A172 (cell line): ENCODE measurements at places on chromosomes 1 and 21. TPM values are rescaled to one million over a fixed set of nuclear protein-coding genes. Genes with fewer than 3 reads are reported as not detected.
A peak's percentile ranks its signal among the peaks of the same experiment; 100 is the strongest.

MPL gene
- not detected in 2 replicates for total RNA-seq

ASAP3 gene
- total RNA-seq: 19.7 and 19.9 TPM in 2 replicates

DESI2 gene
- 109 and 133 TPM in 2 replicates for total RNA-seq

DCST1 gene
- not detected in 2 replicates for total RNA-seq

CELSR2 gene
- 10.3 and 14.9 TPM in 2 replicates for total RNA-seq

PTGS2 gene
- total RNA-seq: not detected in 2 replicates

GJA8 gene
- total RNA-seq: not detected in 2 replicates

PHC2 gene
- total RNA-seq: 45.7 and 62.0 TPM in 2 replicates

RAB7B gene
- total RNA-seq: 0.29 TPM in 2 replicates

ODF2L gene
- 17.1 and 19.6 TPM in 2 replicates for total RNA-seq

CR1L gene
- total RNA-seq: not detected in 2 replicates

MYBPH gene
- total RNA-seq: 0.36 and 0.38 TPM in 2 replicates

IL19 gene
- total RNA-seq: not detected in 2 replicates

REN gene
- total RNA-seq: 0.62 TPM in 1 of 2 replicates, not detected in the other

DNA sequence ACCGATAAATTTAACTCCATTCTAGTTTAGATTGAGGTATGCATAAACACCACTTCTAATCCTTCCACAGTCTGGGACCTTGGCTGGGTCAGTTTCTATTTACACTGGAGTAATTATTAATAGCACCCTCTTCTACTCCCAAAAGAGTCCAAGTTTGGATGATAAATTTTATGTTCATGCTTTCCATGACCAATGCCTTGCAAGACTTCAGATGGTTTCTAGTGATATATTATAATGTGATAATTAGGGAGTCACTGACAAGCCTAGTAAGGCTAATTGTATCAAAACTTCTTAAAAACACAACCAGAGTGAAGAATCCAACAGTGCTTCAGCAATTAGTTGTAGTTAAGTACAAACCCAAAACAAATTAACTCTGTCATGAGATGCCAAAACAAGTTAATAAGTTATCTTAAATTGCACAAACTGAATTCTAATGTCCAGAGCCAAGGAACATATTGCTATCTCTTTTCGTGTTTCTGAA is 489.6 kb downstream of the TTLL7 start:
- no peak for DNase-seq

GRCh38 chr1:240608707-240609106 is 3.2 kb downstream of the GREM2 start:
- DNase-seq: peak; percentile 72

- no peak for DNase-seq
These were observed 37.2 kb downstream of the EGLN1 start for GRCh38 chr1:231384696-231385415.

DNA sequence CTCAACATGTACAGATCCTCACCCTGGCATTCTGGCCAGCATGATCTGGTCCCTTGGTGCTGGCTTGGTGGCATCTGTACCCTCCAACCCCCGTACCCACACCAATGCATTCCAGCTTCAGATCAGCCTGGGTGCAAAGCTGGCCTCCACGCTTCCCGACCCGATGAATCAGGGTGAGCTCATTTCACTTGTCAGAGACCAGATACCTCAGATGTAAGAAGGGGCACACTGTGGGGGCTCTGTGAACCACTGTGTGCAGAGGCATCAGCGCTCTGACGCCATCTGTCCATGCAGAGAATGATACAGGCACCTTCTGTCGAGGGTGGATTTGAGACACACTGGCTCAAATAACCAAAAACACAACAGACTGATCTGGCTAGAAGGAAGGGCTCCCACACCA is 76.6 kb downstream of the DMRTB1 start:
- DNase-seq: no peak

GRCh38 chr1:185668013-185668412 is 66.2 kb upstream of the HMCN1 start:
- no peak for DNase-seq

- no peak for DNase-seq
These were observed 871 bp upstream of the PSMA5 start for GRCh38 chr1:109427171-109427467.

DNA sequence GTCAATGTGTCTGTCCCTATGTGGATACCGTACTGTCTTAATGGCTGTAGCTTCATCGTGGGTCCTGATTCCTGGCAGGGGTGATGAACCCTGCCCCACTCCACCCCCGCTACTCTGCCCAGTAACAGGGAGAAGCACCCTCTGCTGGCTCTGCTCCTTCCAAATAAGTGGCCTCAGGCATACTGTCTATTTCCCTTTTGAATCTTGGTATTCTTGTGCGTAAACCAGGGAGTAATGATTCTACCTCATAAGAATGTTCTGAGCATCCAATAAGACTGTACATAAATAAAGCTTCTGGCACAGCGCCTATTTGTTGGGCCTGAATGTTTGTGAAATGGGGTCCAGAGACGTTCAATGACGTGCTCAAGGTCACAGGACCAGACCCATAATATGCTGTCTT is 35.2 kb upstream of the CTPS1 start:
- DNase-seq: no peak

- peak; percentile 68 for DNase-seq
These were observed 1.7 kb upstream of the SORT1 start for GRCh38 chr1:109399326-109399957.

- DNase-seq: no peak
These were observed 3.2 kb upstream of the THEMIS2 start for GRCh38 chr1:27868932-27869718.

DNA sequence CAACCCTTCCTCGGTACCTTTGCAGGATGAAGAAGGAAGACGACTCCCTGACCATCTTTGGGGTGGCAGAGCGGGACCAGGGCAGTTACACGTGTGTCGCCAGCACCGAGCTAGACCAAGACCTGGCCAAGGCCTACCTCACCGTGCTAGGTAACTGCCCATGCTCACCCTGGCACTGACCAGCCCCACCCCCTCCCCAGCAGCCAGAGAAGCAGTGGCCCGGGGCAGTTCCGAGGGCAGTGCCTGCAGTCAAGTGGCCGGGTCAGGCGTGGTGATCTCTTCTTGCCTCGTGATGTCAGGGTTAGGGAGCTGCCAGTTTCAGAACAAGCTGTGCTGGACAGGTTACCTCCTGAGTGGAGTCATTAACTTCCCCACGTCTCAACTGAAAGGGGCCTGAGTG is 66.4 kb upstream of the CNTN2 start:
- DNase-seq: no peak

GRCh38 chr21:31752967-31753366 is 21.0 kb upstream of the SCAF4 start:
- DNase-seq: no peak

- DNase-seq: no peak
These were observed 2.9 kb downstream of the EIF2D start for GRCh38 chr1:206609229-206609991.

GRCh38 chr21:16420031-16420724 is 690.4 kb downstream of the USP25 start:
- peak; percentile 70 for DNase-seq

DNA sequence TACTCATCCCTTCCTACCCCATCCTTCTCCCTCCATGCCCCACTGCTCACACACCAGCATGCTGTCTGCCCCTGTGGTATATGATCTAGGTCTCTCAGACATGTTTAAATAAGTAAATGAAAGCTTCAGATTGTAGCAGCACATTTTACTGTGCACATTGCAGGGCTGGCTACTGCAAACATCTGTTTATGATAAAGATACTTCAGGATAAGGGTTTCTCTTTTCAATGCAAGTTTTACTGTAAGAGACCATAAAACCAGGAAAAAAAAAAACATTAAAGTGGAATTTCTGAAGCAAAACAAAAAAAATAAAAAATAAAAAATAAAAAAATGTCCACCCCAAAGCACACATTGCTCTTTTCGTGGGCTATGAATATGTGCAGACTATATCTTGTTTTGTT is 184.4 kb downstream of the USH2A start:
- DNase-seq: no peak

DNA sequence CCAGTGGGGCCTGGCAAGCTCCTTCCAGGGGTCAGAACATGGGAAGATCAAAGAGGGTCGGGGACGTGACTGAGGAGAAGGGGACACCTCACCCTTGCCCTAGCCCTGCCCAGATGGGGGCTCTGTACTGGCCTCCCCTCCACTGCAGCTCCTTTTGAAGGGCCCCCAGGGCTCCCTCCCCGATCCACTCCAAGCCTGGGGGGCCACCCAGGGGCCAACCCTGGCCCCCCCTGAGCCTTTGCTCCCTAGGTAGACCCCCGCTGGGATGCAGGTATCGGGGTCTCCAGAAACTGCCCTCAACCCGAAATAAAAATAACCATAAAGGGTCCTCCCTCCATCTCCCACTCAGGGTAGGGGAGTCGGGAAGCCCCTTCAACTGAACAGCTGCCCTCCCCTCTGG is 37.4 kb upstream of the FAM131C start:
- DNase-seq: no peak

DNA sequence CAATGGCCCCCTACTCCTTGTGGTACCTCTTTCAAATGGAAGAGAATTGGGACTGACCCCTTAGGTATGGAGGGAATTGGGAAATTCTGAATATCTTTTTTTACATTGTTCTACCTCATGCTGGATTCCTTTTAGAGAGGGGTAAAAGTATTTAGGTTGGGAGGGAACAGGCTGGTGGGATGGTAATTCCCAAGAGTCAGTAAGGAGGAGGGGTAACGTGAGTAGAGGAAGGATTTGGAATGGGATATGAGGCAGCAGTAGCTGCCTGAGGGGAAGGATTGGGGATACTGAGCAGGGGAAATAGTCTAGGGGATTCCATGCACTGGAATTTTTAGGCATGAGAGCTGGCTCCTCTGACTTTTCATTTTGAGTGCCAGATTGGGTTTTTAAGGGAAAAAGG is 3.8 kb upstream of the AADACL3 start:
- no peak for DNase-seq

DNA sequence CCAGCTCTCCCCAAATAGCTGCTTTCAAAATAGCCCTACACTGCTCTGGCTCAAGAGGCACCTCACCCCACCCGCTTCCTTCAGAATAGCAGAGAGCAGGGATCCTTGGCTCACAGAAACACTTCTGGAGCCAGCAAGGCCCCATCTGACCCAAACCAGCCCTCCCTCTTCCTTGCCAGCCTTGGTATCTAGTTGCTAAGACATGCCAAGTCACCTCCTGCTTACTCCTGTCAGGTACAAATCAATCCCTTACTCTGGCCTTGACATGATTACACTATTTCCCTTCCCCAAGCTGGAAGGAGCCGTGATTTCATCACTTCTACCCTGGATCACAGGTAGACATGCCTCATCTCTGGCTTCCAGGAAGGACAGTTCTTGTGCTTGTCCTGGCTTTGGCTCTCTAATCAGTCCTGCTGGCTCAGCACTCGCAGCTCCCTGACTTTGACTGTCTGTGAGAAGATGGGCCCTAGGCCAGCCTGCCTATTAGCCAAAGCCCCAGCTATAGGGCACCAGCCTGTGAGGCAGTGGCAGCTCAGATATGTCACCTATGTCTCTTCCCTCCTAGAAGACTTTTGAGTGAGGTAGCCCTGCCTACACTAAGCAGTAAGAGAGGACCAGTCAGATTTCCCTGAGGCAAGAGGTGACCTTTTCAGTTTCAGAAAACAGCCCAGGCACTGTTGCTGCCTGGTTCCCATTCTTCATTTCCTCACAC is 8.9 kb upstream of the MUTYH start:
- no peak for DNase-seq

- DNase-seq: no peak
These were observed 168.8 kb downstream of the ZSCAN20 start for GRCh38 chr1:33641104-33641830.

DNA sequence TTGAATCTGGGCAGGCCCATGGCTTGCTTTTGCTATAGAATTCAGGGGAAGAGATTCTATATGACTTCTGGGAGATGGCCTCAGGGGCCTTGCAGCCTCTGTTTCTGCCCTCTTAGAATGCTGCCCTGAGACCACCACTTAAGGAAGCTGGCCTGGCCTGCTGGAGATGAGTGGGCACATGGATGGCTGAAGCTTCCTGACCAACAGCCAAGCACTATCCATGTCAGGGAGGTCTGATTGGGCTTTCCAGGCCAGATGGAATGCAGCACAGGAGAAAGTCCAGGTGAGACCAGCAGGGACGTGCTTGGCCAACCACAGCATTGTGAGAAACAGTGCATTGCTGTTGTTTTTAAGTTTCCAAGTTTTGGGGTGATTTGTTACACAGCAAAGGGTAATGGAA is 308.1 kb downstream of the PTPRU start:
- no peak for DNase-seq

- DNase-seq: no peak
These were observed 2.8 kb downstream of the RFX5 start for GRCh38 chr1:151344291-151344690.

- DNase-seq: no peak
These were observed 34.1 kb upstream of the ARHGEF16 start for GRCh38 chr1:3420218-3420951.

- DNase-seq: peak; percentile 44
These were observed 3.0 kb downstream of the OLFML3 start for GRCh38 chr1:113981962-113982931.

GRCh38 chr1:246860401-246860800 is 71.3 kb downstream of the AHCTF1 start:
- DNase-seq: no peak

GRCh38 chr1:111561328-111561727 is 57.9 kb upstream of the ADORA3 start:
- DNase-seq: no peak

DNA sequence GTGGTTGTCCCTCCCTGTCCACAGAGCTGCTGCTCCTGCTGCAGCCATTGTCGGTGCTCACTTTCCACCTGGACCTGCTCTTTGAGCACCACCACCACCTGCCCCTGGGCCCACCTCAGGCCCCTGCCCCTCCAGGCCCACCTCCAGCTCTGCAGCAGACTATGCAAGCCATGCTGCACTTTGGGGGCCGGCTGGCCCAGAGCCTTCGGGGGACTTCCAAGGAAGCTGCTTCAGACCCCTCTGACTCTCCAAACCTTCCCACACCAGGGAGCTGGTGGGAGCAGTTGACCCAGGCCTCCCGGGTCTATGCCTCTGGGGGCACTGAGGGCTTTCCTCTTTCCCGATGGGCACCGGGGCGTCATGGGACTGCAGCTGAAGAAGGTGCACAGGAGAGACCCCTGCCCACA is 5.9 kb downstream of the RUSC1 start:
- no peak for DNase-seq

GRCh38 chr1:240000634-240001033 is 91.0 kb upstream of the FMN2 start:
- DNase-seq: peak; percentile 74

DNA sequence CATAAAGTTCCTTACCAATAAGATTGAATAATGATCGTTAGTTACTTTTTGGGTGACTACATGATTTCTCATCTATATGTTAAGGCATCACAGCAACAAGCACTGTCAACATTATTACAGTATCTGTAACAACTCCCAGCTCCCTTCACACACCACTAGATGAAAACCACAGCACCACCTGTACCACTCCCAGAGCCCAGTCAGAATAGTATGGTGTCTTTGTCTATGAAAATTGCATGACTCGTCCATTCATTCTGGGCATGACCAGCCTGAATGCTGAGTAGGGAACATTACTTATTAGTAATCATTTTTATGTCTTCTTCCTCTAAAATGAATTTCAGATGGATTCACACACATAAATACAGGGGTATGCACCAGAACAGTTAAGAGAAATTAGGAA is 7.0 kb downstream of the OLFML2B start:
- no peak for DNase-seq
